Mesenteric fat pad (tissue), 1 donor: ENCODE measurements at places on chromosomes 6 and 20. TPM values are rescaled to one million over a fixed set of nuclear protein-coding genes. Genes with fewer than 3 reads are reported as not detected.

Gene TFAP2A
- total RNA-seq, result 1.9 TPM

DNA sequence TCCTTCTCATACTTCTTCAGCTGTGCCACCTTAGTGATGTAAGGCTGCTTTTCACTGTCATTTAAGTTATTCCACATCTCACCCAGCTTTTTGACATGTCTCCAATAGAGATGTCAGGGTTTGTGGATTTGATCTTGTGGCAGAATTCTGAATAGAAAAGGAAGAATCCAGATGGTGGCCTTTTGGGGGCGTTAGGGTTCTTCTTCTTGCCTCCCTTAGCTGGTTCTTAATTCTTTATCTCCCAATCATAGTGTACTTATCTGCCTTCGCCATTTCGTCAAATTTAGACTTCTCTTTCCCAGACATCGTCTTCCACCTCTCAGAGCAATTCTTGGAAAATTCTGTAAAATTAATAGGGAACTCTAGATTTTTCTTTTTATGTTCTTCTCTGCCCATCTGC is 422.9 kb downstream of the GJA1 start:
- DNase-seq, result no peak

GRCh38 chr6:107334026-107334425 is 125.3 kb downstream of the PDSS2 start:
- DNase-seq, result no peak

DNA sequence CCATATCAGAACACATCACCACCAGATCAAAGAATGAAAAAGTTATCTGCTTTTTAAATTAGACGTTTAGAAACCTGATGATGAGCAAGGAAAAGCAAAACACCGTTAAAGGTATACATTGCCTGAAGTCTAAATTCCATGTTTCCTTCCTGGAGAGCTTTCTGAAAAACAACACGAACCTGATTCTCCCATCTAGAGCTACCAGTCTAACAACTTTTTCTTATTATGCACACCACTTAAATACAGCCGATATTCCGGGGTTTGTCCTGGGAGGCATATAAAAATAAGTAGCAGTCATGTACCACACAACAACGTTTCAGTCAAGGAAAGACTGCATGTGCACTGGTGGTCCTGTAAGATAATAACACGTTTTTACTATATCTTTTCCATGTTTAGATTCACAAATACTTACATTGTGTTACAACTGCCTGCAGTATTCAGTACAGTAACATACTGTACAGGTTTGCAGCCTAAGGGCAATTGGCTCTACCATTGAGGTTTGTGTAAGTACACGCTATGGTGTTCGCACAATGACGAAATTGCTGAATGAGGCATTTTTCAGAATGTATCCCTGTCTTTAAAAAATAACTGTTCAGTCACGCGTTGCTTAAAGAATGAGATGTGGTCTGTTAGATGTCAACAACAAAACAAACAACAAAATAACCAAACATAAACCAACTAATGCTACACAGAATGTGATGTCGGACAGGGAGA is 19.1 kb upstream of the LYRM2 start:
- DNase-seq, result no peak

- DNase-seq, result no peak
Measured at GRCh38 chr20:61435823-61436220, 183.8 kb downstream of the CDH4 start.

- DNase-seq, result no peak
Measured at GRCh38 chr6:18406955-18407749, 20.0 kb downstream of the RNF144B start.
